Caki2 (cell line): ENCODE measurements at places on chromosomes 5 and 9. TPM values are rescaled to one million over a fixed set of nuclear protein-coding genes. Genes with fewer than 3 reads are reported as not detected.

FSTL4 gene
- not detected in 2 replicates for total RNA-seq

ENTREP1 gene
- total RNA-seq = not detected in 2 replicates

MIER3 gene
- total RNA-seq = 4.7 and 18.6 TPM in 2 replicates

BHMT gene
- total RNA-seq = 0.93 and 1.0 TPM in 2 replicates

LECT2 gene
- not detected in 2 replicates for total RNA-seq

PCDHB15 gene
- total RNA-seq = not detected in 2 replicates

DNA sequence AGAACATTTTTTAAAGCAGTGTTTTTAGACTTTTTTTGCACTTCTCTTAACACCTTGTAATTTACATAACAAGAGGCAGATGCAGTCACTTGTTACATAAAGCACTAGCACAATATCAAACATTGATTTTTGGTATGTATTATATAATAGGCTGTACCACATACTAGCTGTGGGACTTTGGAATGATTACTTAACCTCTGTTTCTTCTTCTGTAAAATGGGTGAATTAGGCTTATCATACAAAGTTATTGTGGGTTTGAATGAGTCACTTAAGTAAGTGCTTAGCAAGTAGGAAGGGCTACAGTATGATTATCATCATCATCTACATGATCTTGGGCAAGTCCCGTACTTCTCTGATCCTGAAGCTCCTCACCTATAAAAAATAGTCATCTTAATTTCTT lies 2.1 kb downstream of the FAM81B start:
- DNase-seq = no peak

DNA sequence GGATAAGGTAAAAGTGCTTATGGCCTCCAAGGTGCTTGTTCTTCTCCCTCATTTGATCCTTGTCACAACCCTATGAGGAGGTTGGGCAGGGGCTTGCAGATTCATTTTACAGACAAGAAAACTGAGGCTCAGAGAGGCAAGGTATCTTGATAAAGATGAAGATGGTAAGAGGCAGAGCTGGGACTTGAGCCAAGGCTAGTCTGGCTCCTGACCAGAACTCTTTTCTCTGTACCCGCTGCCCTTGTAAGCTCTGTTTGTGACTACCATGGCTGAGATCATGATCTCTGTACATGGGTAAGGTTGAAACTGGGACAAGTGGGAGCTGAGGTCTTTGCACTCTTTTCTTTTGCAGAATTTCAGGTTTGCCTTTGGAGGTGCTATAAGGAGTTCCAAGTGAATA lies 33.6 kb downstream of the SEC61B start:
- no peak for DNase-seq

GRCh38 chr5:167992868-167993267 lies 298.6 kb upstream of the WWC1 start:
- DNase-seq = no peak

- no peak for DNase-seq
Measured at GRCh38 chr9:109416135-109416706, 81.9 kb downstream of the PTPN3 start.

DNA sequence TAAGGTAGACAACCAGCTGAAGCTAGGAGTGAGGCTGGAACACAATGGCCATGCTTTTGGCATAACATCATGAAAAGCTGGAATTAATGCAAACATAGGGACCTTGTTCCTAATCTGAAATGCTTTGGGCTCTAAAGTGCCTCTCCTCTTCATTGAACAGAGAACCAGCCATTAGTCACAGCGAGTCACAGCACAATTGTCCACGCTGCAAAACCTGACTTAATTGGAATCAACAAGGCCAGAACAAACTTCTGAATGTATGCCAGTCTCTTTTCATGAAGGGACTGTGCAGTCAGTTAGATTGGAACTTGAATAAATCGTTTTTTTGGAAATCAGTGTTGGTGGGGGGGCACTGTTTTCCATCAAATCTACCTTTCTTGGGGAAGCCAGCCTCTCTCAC lies 96.5 kb downstream of the JAKMIP2 start:
- DNase-seq = no peak

- no peak for DNase-seq
Measured at GRCh38 chr5:61689153-61689846, 357.2 kb downstream of the ZSWIM6 start.

GRCh38 chr5:74251141-74252035 lies 389.1 kb downstream of the ENC1 start:
- DNase-seq = peak; percentile 70

DNA sequence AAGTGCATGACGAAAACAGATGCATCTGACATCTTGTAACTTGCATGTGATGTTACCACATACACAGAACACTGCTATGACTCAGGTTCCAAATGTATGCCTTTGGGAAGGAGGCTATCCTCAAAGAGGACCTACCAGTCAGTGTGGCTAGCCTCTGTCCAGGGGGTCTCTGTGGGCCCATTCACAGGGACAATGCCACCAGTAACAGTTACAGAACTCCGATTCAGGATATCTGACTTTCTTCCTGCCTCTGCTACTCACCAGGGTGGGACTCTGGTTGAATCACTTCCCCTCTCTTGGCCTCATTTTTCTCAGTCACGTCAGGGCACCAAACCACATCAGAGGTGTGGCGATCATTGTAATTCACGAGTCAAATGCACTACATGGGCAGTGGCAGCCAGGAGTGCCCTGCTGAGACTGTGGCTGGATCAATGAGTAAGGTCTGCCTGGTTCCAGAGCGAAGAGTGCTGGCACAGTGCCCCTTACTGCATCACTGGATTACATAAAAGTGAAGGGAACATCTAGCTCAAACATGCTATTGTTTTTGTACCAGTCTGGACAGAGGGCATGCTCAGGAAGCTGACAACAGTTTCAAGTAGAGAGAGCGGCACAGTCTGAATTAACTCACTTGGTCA lies 13.2 kb downstream of the ATOX1 start:
- DNase-seq = peak; percentile 87

DNA sequence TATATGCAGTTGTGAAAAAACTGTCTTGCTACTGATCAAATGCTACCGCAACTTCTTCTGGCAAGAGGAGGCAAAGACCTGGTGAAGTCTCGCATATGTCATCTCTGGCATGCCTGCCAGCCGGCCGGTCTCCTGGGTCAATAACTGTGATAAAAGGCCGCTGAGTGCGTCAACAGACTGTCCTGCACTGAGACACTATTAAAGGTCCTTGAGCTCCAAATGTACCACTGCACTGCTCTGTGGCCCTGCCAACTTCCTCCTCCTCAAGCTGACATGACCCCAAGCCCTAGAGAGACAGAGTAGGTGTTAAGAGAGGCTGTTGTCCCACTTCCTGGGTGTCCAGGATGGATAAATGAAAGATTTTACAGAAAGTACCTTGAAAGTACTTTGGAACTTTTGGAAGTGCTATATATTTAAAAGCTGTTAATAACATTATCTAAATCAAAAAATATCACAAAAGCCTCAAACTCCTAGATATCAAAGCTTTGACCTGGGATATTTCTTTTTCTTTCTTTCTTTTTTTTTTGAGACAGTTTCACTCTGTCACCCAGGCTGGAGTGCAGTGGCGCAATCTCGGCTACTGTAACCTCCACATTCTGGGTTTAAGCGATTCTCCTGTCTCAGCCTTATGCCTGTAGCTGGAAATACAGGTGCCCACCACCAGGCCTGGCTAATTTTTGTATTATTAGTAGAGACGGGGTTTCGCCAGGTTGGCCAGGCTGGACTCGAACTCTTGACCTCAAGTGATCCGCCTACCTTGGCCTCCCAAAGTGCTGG lies 31.5 kb downstream of the RAPGEF1 start:
- no peak for DNase-seq

- DNase-seq = no peak
Measured at GRCh38 chr5:167167191-167167795, 1124.2 kb upstream of the WWC1 start.

DNA sequence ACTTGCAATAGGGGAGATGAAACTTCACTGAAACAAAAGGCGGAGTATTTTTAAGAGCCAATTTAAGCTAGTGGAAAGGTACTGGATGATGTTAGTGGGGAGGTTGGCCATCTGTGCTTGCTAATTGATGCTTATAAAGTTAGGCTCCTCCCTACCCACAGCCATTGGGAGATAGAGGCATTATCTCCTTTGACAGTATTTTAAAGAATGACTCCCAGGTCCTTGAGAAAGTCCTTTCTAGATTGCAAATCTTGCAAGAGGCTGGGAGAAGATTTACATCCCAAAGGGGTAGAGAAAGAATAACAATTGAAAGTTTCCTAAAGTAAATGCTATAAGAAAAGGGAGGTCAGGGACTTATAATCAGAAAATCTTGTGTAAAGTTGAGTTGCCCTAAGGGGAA lies 282.6 kb downstream of the BRINP1 start:
- DNase-seq = no peak

GRCh38 chr5:31537851-31538250 lies 5.8 kb downstream of the C5orf22 start:
- no peak for DNase-seq

GRCh38 chr5:38468202-38468673 lies 88.2 kb downstream of the LIFR start:
- no peak for DNase-seq

GRCh38 chr5:58149746-58150145 lies 310.1 kb downstream of the PLK2 start:
- peak; percentile 42 for DNase-seq

DNA sequence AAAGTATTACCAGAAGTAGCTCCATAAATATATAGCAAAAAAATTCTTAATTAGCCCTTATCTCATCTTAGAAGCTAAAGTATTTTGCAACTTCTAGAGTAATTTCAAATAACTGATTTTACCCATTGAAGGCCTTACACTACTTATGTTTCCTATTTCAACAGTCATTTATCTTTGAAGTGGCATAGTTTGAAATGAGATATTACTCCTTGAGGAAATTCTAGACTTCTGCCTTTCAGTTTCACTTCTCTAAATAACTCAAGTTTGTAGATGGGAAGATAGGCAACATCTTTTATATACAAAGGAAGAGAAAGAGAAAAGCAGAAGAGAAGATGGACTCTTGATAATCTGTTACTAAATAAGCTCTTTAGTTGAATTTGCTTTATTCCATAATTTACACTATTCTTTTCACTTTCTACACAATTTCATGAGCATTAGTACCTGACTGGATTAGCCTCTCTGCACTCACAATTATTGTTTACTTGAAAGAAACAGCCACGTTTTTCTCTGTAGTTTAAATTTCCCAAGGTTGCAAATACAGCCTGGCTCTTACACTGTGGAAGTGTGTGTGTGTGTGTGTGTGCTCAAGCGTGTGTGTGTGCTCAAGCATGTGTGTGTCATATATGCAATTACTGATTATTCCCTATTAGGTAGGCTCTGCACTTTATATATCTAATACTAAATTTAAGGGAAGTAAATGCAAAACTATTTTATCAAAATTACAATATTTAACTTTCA lies 60.6 kb upstream of the EMB start:
- DNase-seq = no peak

- no peak for DNase-seq
Measured at GRCh38 chr9:123562844-123563346, 206.9 kb downstream of the CRB2 start.

- DNase-seq = no peak
Measured at GRCh38 chr5:19564036-19564435, 424.0 kb downstream of the CDH18 start.

DNA sequence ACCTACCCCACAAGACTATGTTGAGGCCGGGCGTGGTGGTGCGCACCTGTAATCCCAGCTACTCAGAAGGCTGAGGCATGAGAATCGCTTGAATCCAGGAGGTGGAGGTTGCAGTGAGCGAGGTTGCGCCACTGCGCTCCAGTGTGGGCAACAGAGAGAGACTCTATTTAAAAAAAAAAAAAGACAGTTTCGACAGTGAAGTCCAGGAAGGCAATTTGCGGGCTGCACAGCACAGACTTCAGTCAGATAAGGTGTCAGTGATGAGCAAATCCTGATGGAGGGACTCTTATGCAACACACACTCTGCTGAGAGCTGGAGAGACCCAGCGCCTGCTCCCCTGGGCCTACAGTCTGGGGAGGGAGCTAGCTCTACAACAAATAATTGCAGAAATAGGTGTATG lies 14.2 kb downstream of the CCNJL start:
- DNase-seq = no peak

DNA sequence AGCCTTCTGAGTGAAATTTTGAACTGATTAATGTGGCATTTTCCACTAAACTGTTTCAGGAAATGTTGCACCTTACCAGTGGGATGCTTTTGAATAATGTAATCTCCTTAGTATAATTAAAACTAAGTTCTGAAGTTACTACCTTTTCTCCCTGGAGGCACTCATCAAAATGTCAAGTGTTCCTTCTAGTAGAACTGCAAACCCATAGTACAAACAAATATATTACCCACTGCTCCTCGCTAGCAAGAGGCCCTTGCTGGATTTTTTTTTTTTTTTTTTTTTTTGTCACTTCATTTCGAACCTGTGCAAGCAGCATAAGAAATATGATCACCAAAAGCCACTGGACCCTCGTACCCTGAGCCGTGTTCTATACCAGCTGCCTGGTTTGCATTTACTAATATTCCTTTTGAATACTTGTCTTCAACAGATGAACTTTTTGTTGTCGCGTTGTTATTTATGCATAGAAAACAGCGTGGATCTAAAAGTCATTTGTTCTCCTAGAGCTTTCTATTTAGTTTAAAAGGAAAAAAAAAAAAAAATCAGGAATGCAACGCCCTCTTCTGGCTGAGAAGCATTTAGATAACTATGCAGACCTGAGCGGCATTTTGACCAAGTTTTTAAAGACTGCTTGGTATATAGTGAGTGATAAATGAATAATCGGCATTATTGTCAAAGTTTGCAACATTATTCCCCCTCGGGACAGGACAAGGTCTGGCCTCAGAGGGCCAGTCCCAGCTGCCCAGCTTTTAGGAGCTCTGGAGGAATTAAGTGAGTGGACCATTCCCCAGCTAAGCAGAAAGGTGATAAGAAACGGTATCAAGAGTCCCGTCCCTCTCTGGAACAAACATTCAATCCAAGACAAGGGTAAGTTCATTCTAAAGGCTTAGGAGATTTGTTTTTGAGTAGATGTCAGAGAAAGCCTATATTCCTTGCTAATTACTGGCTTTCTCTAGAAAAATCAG lies 162.5 kb upstream of the KIF2A start:
- peak; percentile 6 for DNase-seq

- no peak for DNase-seq
Measured at GRCh38 chr5:40962207-40962955, 53.1 kb downstream of the C7 start.

DNA sequence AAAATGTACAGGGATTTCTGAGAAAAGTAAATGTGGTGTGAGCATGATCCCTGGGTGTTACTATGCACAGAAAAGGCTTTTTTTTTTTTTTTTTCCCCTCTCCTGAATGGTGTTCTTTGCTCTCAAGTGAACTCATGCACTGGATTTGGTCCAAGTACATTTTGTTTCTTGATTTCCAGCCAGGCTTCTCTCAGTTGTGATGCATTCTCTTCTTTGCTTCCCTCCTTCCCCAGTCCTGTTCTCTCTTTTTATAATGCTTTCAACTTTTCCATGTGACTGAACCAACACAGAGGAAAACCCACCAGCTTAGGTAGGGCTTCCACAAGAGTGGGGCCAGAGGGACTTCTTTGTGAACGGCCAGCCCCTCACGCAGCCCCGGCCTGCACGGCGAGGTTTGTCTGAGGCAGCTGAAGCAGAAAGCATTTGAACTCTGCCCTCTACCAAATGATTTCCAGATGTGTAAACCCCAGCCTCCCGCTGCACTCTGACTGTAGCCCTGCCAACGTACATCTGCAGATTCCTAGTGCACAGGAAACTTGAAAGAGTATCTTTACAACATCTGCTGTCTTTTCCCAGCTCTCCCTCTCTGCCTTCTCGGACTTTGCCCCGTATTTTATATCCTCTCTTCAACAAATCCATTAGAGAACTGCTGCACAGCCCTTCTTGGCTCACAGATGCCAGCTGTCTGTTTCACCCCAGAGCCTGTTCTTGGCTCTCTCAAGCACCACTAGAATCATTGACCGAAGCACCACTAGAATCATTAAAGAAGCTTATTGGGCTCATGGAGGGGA lies 71.8 kb upstream of the CD180 start:
- DNase-seq = no peak
